Islet precursor cell (in vitro differentiated cells): ENCODE measurements at places on chromosomes 6 and 20.

DNA sequence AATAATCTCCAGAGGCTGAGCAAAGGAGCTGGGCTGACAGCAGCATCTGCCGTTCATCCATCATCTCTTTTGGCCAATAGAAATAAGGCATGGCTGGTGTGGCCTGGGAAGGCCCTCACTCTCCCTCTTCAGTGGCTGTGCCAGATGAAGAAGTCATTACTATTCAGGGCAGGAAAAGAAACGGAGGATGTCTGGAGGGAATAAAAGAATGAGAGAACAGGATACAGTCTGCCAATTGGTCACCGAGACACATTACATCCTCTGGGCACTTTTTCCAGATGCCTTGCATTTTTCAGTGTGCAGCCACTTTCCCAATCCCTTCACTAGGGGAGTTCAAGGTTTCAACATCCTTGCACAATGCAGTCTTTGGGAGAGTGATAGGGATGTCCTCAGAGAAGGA is 32.2 kb upstream of the VGLL2 start:
- no peak for DNase-seq

- DNase-seq, result peak; percentile 69
Measured at GRCh38 chr6:160088069-160088783, 33.4 kb upstream of the SLC22A1 start.

GRCh38 chr6:163709693-163710092 is 295.2 kb downstream of the QKI start:
- no peak for DNase-seq

DNA sequence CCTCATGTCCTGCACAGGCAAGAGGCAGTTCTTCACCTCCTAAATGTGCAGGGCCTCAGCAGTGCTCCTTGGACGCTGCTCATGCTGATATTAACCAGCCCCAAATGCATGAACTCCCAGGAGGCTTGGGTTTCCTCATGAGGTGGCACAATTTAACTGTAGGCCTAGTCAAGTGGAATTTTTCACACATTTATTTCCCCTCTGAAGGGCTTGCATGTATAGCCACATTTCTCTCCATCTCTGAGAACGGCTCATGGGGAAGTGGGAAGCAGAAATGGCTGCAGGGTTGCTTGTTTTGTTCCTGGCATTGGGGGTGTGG is 72.8 kb upstream of the PAX1 start:
- no peak for DNase-seq

- DNase-seq, result no peak
Measured at GRCh38 chr6:112362812-112363570, 15.9 kb downstream of the RFPL4B start.

- DNase-seq, result no peak
Measured at GRCh38 chr6:148983101-148983761, 236.4 kb downstream of the UST start.

GRCh38 chr6:45710304-45710821 is 305.3 kb downstream of the CLIC5 start:
- no peak for DNase-seq

GRCh38 chr6:11848852-11849731 is 70.5 kb upstream of the ADTRP start:
- DNase-seq, result no peak

DNA sequence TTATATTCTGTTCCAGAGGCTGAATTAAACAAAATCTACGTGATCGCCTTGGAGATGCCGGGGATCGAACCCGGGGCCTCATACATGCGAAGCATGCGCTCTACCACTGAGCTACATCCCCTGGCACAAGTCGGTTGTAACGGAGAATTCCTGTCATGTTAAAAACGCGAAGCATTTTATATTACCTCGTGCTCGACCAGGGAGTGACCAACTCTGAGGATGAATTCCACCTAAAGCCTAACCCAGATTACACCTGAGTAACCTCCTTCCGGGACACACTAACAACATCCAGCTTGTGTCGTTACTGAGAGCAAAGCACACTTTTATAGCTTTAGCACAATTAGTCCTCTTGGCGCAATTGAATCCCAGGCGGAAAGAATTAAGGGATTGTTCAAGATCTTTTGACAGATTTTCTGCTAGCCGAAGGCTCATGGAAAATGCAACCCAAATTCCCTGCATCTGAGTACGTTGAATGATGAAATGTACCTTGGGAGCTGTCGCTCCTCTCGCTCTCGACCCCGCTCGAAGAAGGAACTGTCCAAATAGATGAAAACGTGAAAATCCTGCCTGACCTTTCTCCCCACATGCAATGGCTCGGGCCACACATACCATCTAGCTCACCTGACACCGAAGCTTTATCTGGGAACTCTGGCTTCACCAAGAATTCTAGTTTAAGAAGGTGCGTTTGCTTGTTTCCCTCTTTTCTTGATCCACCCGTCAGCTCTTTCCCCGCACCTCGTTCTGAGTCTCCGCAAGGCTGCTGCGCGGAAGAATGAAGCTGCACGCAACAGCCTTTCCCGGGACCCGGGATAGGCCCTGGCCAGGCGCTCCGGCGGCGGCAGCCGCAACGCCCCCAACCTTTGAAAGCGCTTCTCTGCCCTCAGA is 148.3 kb downstream of the GPX5 start:
- peak; percentile 76 for DNase-seq
